Lung (tissue), 17 donors: ENCODE measurements at places on chromosomes 1 and 21. TPM values are rescaled to one million over a fixed set of nuclear protein-coding genes. Genes with fewer than 3 reads are reported as not detected.

DFFB gene
- 5.1 TPM for polyA plus RNA-seq

C1orf87 gene
- polyA plus RNA-seq, result 5.0 TPM

KLHDC7A gene
- polyA plus RNA-seq, result 1.0 TPM

VSIG8 gene
- polyA plus RNA-seq, result 0.13 TPM

SPATA46 gene
- polyA plus RNA-seq, result not detected

CTSE gene
- 67.9 TPM for polyA plus RNA-seq

GSTM1 gene
- polyA plus RNA-seq, result 0.10 TPM

CD1B gene
- polyA plus RNA-seq, result 0.30 TPM

SAMD11 gene
- polyA plus RNA-seq, result 3.8 TPM

PRMT6 gene
- polyA plus RNA-seq, result 10.9 TPM

PGLYRP3 gene
- not detected for polyA plus RNA-seq

CRYBG2 gene
- 7.7 TPM for polyA plus RNA-seq

NPHS2 gene
- polyA plus RNA-seq, result not detected

HEYL gene
- 7.6 TPM for polyA plus RNA-seq

TNFSF18 gene
- 0.04 TPM for polyA plus RNA-seq

BCL2L15 gene
- polyA plus RNA-seq, result 7.0 TPM

CSF1 gene
- 32.2 TPM for polyA plus RNA-seq

PRKAA2 gene
- 0.38 TPM for polyA plus RNA-seq

CYYR1 gene
- polyA plus RNA-seq, result 9.9 TPM

C1orf52 gene
- 18.8 TPM for polyA plus RNA-seq

ATP1A2 gene
- 1.1 TPM for polyA plus RNA-seq

SIM2 gene
- not detected for polyA plus RNA-seq
